ENCODE measurements at places on chromosomes 4 and X. TPM values are rescaled to one million over a fixed set of nuclear protein-coding genes. Genes with fewer than 3 reads are reported as not detected.

The GALNT7 gene
- 23.3 TPM for total RNA-seq

The GRIA2 gene
- 1.9 TPM for total RNA-seq

The PNPLA4 gene
- total RNA-seq: 9.9 TPM

The ABCB7 gene
- total RNA-seq: 18.6 TPM

The BEX3 gene
- total RNA-seq: 208 TPM

The DHRSX gene
- 35.4 TPM for total RNA-seq

The GABRA4 gene
- not detected for total RNA-seq

The PACRGL gene
- 19.4 TPM for total RNA-seq

The ANK2 gene
- total RNA-seq: 23.2 TPM

The PNMA3 gene
- under 0.01 TPM for total RNA-seq

The GYPB gene
- total RNA-seq: not detected

The PRRG3 gene
- not detected for total RNA-seq

The CLNK gene
- not detected for total RNA-seq

The MTNR1A gene
- total RNA-seq: not detected

The DDIT4L gene
- 3.5 TPM for total RNA-seq

The GRPR gene
- 0.32 TPM for total RNA-seq

The TLR10 gene
- total RNA-seq: not detected

The PPBP gene
- total RNA-seq: not detected

The SSX4 gene
- not detected for total RNA-seq

The LRIT3 gene
- under 0.01 TPM for total RNA-seq

The TMEM271 gene
- not detected for total RNA-seq

The USP11 gene
- 47.0 TPM for total RNA-seq

The FGF5 gene
- 6.1 TPM for total RNA-seq

The PPEF2 gene
- total RNA-seq: not detected

The FRYL gene
- 32.2 TPM for total RNA-seq

The PLS3 gene
- 271 TPM for total RNA-seq

The BST1 gene
- 19.9 TPM for total RNA-seq

The NEXMIF gene
- total RNA-seq: not detected

The RAB40A gene
- 0.43 TPM for total RNA-seq

The TMPRSS11A gene
- total RNA-seq: not detected

The CABS1 gene
- total RNA-seq: not detected

The VEGFC gene
- 77.3 TPM for total RNA-seq

The MMAA gene
- 4.3 TPM for total RNA-seq

The ETDB gene
- not detected for total RNA-seq

The QRFPR gene
- not detected for total RNA-seq

The SSX4B gene
- not detected for total RNA-seq
